ENCODE measurements at places on chromosomes 1 and 21. TPM values are rescaled to one million over a fixed set of nuclear protein-coding genes. Genes with fewer than 3 reads are reported as not detected.

RNF19B gene
- total RNA-seq = 15.7 TPM

BLACAT1 gene
- 0.66 TPM for total RNA-seq

PAPPA2 gene
- 2.6 TPM for total RNA-seq

BEST4 gene
- not detected for total RNA-seq

LEFTY2 gene
- 0.88 TPM for total RNA-seq

UTS2 gene
- total RNA-seq = 1.6 TPM

GRCh38 chr1:204288021-204288588 is 71.6 kb downstream of the PLEKHA6 start:
- H3K36me3 ChIP-seq = no peaks in the 10 kb centered on the region
- H3K27me3 ChIP-seq = no peaks in the 10 kb centered on the region
- peak; percentile 95 for DNase-seq
- H3K4me3 ChIP-seq = peak overlapping the region; percentile 60

DNA sequence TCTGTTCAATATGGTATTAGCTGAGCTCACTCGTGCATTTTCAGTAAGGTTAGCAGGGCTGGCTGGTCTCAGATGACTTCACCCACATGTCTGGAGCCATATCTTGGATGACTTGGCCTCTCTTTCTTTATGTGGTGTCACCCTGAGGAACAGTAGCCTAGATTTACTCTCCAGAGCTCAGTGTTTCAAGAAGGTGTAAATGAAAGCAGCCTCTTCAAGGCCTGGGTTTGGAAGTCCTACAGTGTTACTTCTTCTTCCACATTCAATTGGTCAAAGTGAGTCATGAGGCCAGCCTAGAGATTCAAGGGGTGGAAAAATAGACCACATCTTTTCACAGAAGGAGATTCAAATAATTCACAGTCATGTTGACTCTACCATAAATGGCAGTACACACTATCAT is 12.2 kb downstream of the VCAM1 start:
- H3K27me3 ChIP-seq = no peaks in the 10 kb centered on the region
- no peak for DNase-seq
- H3K4me1 ChIP-seq = no peaks in the 10 kb centered on the region
- H3K4me3 ChIP-seq = no peak overlapping the region
- H3K27ac ChIP-seq = no peak overlapping the region

DNA sequence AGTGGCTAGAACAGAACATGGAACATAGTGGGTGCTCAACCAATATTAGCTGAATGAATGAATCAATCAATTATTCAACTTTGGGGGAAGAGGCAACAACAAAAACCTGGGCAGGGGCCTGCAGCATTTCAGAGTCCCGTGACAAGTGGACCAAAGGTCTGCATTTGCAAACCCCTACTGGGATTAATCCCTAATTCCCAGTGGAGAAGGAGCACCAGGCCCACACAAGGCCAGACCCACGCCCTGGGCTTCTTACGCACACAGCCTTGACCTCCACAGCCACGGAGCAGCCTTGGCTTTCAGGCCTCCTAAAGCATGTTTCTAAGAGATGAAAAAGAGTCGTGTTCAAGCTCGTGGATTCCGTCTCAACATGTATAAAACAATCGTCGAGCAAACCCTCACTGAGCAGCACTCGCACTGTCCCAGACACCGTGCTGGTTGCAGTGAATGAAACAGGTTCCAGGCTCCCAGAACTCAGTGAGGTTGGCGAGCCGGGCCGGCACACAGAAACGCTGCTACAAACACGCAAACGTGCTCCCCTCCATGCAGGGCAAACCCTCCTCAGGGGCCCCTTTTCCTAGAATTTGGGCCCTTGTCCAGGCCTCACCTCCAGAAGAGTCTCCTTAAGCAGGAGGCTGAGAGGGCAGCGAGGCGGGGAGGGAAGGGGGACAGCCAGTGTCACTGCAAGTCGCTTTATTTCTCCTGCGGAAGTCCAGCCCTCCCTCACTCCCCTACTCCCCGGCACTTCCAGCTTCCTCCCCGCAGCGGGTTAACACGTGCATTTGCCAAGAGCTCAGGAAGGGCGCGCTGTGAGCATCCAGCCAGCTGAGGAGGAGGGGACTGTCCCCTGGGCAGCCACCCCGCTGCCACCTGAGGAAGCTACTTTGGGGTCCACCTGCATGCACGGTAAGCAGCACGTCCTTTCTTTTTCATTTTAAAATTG is 556.4 kb downstream of the KIF26B start:
- no peak for DNase-seq
- no peak overlapping the region for H3K27ac ChIP-seq
- no peaks in the 10 kb centered on the region for H3K4me1 ChIP-seq
- H3K27me3 ChIP-seq = no peaks in the 10 kb centered on the region
- no peaks in the 10 kb centered on the region for H3K36me3 ChIP-seq

DNA sequence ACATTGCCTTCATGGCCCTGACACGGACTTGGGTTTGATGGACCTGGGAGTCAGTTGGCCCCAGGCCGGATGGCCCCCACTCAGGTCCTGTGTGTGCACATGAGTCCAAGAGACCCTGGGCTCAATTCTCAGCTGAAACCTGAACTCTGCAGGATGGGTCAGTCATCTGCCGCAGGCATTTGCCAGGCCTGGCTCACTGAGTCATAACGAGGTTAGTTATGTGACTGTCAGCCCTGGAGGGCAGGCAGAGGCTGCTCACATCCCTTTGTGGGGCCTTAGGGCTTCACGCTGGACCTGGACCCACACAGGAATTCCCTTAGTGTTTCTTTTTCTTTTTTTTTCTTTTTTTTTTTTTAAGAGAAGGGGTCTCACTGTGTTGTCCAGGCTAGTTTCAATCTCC is 46.5 kb downstream of the PSMG1 start:
- no peak for DNase-seq
- no peak overlapping the region for H3K4me3 ChIP-seq
- no peak overlapping the region for H3K27ac ChIP-seq
- H3K36me3 ChIP-seq = no peaks in the 10 kb centered on the region
- no peaks in the 10 kb centered on the region for H3K4me1 ChIP-seq

DNA sequence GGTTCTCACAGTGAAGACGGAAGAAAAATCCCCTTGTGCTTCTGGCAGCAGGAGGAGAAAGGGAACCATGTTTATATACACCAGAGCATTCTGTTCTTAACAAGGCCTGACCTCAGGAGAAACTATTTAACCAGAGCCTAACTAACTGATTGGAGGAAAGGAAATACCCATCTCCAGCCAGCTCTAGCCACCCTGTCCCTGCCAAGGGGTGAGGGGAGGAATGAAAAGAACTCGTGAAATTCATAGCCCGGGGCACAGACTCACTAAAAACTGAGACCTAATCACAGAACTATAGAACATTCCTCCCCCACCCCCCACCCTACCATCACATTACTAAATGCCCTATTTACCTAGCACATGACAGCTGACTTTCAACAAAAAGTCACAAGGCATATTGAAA is 65.0 kb downstream of the KCNH1 start:
- H3K4me1 ChIP-seq = no peaks in the 10 kb centered on the region
- H3K36me3 ChIP-seq = no peaks in the 10 kb centered on the region
- no peak overlapping the region for H3K27ac ChIP-seq
- no peak overlapping the region for H3K4me3 ChIP-seq
- H3K27me3 ChIP-seq = no peaks in the 10 kb centered on the region

DNA sequence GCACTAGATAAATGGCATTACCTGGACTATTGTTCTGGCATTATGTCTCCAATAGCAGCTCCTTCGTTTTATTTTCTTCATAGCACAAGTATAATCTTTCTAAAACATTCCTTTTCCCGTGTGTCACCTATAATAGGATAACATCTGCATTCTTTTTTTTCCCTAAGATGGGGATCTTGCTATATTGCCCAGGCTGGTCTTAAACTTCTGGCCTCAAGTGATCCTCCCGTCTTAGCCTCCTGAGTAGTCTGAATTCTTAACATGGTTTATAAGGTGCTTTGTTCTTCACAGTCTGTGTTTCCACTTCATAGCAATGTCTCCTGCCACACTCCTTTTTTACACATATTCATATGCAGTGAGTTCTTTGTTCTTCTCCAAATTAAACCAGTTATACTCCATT is 8.6 kb upstream of the MOV10 start:
- no peak overlapping the region for H3K27ac ChIP-seq
- no peak for DNase-seq
- H3K4me1 ChIP-seq = no peaks in the 10 kb centered on the region
- H3K36me3 ChIP-seq = peaks cover 7% of the 10 kb centered on the region

DNA sequence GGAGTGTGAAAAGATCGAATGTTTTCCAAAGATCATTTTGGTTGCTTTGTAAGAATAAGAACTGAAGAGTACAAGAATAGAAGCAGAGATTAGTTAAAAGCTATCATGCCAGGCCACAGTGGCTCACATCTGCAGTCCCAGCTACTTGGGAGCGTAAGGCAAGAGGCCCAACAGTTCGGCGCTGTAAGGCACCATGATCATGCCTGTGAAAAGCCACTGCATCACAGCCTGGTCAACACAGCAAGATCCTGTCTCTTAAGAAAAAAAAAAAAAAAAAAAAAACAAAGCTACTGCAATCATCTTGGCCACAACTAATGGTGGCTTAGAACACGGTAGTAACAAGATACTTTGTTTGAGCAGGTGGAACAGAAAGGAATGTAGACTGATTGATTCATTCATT is 116.2 kb downstream of the EIF4G3 start:
- H3K27me3 ChIP-seq = no peaks in the 10 kb centered on the region
- no peaks in the 10 kb centered on the region for H3K4me1 ChIP-seq
- no peak overlapping the region for H3K4me3 ChIP-seq

DNA sequence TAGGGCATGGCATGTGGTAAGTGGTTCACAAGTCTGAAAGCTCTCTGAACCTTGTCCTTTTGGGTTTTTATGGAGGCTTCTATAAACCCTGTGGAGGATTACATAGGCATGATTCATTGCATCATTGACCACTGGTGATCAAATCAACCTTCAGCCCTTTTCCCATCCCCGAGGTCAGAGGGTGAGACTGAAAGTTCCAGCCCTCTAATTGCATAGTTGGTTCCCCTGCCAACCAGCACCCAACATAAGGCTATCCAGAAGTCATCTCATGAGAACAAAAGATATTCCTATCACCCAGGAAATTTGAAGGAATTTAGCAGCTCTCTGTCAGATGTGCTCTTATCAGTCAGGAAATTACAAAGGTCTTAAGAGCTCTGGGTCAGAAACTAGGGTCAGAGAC is 89.5 kb upstream of the ARTN start:
- no peaks in the 10 kb centered on the region for H3K27me3 ChIP-seq
- no peak for DNase-seq
- H3K36me3 ChIP-seq = no peaks in the 10 kb centered on the region
- no peak overlapping the region for H3K4me3 ChIP-seq
- H3K4me1 ChIP-seq = no peaks in the 10 kb centered on the region
- no peak overlapping the region for H3K27ac ChIP-seq

DNA sequence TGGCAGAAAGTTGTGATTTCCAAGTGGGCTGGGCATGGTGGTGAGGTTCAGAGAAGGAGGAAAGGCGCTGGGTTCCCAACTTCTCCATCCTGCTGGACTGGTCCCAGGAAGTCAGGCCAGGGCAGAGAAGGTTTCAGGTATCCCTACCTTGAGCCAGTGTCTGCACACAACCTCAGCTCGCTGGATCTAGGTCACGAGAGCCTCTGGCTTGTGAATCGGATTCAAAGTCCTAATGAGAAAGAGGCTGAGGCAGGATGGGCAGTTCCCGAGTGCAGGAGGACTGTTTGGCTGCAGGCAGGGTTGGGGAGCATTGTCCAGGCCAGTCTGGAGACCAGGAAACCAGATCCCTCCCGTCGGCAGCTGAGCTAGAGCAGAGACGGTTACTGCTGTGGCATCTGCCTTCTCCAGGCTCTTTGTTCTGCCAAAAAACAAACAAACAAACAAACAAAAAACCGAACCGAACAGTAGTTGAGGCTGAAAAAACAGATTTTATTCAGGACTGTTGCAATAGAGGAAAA is 19.5 kb upstream of the IGSF21 start:
- no peak for DNase-seq
- H3K27ac ChIP-seq = no peak overlapping the region
- H3K4me3 ChIP-seq = no peak overlapping the region
- no peaks in the 10 kb centered on the region for H3K4me1 ChIP-seq
- no peaks in the 10 kb centered on the region for H3K36me3 ChIP-seq

DNA sequence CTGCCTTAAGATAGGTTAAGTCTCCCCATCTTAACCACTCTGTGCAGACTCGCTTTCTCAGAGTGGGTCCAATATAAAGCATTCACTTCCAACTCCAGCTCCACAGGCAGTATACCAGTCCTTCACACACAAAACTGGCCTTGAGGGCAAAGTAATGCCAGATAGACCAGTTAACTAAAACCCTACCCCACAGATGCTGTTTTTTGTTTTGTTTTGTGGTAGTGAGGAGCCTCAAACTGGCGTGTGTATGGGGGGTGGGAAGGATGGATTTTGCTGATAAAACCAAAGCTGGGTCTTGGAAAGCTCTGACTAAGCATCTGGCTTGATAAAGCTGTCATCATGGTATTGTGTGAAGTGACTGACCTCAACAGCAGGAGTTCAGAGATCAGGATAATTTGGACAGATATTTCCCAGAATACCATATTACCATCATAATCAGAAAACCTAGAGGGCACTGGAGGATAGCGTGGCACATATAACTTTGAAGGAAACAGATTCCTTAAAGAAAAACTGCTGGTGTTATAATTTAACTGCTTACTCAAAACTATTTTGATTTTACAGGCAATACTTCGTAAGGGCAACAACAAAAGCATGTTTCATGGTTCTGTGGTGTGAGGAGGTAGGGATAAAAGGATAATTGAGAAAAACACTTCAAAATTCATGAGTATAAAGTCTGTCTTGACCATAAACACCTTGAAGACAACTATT is 29.6 kb upstream of the CPLANE2 start:
- H3K36me3 ChIP-seq = no peaks in the 10 kb centered on the region
- no peak overlapping the region for H3K27ac ChIP-seq
- H3K4me1 ChIP-seq = peaks cover 3% of the 10 kb centered on the region
- no peak overlapping the region for H3K4me3 ChIP-seq
- DNase-seq = no peak

DNA sequence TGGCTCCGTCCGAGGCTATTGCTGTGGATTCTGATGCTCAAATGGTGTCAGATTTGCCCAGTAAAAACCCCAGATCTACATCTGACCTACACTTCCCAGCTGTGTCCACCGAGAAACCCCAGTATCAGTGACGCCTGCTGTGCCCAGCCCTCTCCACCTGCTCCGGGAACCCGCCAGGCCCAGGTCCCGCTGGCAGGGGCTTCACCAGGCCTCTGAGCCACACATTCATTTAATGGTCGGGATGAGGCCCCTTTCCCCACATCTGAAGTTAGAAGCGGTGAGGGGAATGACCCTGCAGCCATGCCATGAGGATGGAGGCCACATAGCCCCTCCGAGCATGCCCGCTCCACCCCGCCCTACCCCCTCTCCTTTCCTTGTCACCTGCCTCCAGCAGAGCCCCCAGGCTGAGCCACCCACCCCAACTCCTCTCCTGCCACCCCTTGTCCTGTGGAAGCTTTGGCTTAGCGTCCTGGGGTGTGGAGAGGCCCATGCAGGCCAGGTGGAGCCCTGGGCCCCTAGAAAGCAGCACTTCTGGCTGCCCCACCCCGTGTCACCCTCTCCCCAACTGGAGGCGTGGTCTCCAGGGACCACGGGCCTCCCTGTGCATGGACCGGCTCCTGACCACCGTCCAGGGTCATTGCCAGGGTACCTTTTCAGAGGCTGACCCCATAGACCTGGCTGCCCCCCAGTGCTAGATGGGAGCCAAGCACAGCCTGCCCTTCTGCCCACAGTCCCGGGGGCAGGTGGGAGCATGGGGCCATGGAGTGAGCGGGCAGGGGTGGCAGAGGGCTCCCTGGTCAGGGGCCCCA is 8.0 kb downstream of the TNFRSF14 start:
- H3K27ac ChIP-seq = no peak overlapping the region
- DNase-seq = no peak
- no peaks in the 10 kb centered on the region for H3K27me3 ChIP-seq

GRCh38 chr1:103267266-103267665 is 158.9 kb upstream of the COL11A1 start:
- no peak for DNase-seq
- H3K4me3 ChIP-seq = no peak overlapping the region

- no peak overlapping the region for H3K4me3 ChIP-seq
- no peaks in the 10 kb centered on the region for H3K27me3 ChIP-seq
- peaks cover 6% of the 10 kb centered on the region for H3K4me1 ChIP-seq
These were observed 4.7 kb downstream of the PGBD2 start for GRCh38 chr1:248910761-248911160.
